ENCODE measurements at places on chromosomes 2 and 18.
A peak's percentile ranks its signal among the peaks of the same experiment; 100 is the strongest.

GRCh38 chr2:84846041-84846663 is 34.7 kb downstream of the TRABD2A start:
- no peak for DNase-seq

- no peak for DNase-seq
Measured at GRCh38 chr2:238580486-238580885, 153.8 kb downstream of the ASB1 start.

GRCh38 chr2:149616681-149617456 is 29.3 kb upstream of the MMADHC start:
- DNase-seq = no peak

GRCh38 chr2:180523621-180524340 is 456.6 kb upstream of the UBE2E3 start:
- no peak for DNase-seq

DNA sequence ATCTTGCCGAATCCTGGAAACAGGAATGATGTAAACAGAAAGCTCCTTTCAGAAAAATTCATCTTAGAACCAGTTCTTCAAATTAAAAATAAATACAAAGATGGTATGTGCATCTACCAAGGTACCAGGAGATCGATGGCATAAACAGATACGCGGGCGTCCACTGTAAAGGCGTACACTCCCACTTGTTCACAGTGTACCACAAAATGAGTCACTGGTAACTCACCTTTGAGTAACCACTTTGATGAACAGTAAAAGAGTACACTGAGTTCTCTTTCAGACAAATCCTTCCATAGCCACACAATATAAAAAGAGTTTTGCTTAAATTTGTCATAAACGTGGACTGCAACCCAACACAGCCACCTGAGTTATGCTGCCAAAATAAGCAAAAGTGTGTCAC is 128.3 kb downstream of the DNER start:
- no peak for DNase-seq

- no peak for DNase-seq
Measured at GRCh38 chr2:55452879-55453278, 33.2 kb upstream of the CCDC88A start.

GRCh38 chr2:7031547-7032245 is 114.5 kb downstream of the RNF144A start:
- DNase-seq = peak; percentile 78

GRCh38 chr18:70072678-70073077 is 125.0 kb upstream of the CD226 start:
- no peak for DNase-seq

GRCh38 chr2:3041841-3042600 is 335.6 kb downstream of the EIPR1 start:
- no peak for DNase-seq

- DNase-seq = no peak
Measured at GRCh38 chr2:133045787-133046186, 375.8 kb upstream of the LYPD1 start.

DNA sequence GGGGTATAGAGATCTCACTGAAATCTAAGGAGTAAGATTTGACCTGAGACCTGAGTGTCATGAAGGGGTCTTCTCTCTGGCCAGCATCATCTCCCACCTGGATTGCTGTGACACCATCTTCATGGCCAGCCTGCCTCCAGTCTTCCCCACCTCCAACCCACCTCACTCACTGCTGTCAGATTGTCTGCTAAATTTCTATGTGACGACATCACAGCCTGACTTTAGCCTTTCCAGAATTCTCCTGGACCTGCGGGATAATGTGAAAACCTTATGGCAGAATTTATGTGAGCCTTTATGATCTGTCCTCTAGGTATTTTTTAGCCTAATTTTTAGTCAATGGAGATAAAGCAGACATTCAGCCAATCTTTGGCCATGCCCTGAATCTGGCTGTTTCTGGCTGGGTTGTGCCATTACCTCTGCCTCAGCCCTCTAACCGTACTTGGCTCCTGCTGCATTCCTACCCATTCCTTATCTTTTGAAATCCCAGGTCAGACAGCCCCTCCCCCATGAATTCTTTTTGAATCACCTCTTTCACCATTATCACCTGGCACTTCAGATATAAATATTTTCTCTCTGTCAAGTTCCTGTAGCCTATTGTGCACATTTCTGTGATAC is 66.4 kb upstream of the MMADHC start:
- DNase-seq = no peak

DNA sequence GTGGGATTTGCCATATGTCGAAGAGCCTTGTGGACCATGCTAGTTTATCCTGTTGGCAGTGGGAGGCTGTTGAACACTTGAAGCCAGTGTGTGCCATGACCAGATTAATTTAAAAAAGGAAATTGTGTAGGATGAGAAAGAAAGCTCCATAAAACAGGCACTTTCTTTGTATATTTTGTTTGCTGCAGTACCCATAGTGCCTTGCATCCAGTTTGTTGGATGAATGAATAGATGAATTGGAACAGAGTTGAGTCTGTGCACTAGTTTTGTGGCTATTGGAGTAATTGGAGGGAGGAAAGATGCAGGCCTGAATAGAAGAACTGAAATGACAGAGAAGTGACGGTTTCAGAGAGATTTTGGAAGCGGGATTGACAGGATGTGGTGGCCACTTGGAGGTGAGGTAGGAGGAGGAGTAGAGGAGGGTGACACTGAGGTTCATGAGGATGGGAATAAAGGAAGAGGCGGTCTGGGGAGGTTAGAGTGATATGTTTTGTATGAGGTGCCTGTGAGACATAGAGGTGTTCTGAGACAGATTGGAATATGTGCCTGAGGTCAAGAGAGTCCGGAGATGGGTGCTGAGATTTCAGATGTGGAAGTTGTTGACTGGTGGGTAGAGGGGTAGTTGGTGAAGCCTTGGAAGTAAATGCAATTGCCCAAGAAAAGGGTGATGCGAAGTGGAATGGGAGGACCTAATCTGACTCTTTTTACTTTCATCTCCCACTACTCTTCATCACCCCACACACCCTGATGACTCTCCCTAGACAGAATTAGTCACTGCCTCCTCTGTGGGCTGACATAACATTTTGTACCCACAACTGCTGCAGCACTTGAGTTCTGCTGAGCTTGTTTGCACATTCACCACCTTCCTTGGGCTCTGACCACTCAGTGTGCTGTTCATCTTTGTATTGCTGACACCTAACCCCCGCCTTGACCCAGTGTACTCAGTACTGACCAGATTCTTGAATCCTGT is 5.1 kb downstream of the DGUOK start:
- DNase-seq = peak; percentile 74

DNA sequence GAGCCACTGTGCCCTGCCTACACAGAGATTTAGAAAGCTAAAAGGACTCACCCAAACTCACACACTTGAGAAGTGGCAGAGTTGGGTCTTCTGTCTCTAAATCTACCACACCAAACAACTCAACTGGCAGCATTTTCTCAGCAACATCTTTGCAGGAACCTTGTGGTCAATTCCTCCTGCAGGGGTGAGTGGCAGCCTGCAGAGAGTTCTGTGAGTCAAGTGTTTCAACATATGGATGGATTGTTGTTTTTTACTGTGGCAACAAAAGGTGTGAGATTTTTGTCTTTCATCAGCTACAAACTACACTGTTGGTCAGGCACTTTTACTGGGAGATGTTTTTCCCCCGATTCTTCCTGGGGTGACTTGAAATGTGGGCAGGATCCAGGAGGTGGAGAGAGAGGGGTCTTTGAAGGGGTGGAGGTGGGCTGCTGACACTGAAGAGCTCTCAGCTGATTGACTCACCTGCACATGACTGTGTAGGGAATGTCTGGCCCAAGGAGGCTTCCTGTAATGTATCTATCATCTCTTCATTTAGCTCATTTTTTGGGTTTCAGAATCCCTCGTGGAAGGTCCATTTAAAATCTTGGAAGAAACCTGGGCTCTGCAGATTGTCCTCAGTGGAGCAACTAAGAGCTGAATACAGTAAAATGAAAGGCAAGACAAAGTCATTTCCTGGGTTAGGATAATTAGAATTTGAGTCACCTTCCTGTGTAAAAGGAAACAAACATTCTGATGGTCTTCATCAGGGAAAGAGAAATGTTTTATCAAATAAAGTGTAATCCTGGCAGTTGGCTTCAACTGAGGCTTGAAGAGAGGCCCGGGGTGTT is 98.6 kb downstream of the MSH2 start:
- no peak for DNase-seq

GRCh38 chr18:39946623-39947061 is 2008.4 kb upstream of the PIK3C3 start:
- no peak for DNase-seq

- no peak for DNase-seq
Measured at GRCh38 chr18:9803063-9803697, 82.6 kb upstream of the TXNDC2 start.

DNA sequence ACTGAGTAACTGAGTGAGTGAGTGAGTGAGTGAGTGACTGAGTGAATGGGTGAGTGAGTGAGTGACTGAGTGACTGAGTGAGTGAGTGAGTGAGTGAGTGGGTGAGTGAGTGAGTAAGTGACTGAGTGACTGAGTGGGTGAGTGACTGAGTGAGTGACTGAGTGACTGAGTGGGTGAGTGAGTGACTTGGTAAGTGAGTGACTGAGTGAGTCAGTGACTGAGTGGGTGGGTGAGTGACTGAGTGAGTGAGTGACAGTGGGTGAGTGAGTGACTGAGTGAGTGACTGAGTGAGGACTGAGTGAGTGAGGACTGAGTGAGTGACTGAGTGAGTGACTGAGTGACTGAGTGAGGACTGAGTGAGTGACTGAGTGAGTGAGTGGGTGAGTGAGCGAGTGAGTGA is 13.9 kb downstream of the MAL start:
- DNase-seq = peak; percentile 70

GRCh38 chr2:23354554-23354953 is 30.4 kb upstream of the KLHL29 start:
- DNase-seq = no peak

GRCh38 chr2:16363581-16363980 is 302.1 kb downstream of the CYRIA start:
- no peak for DNase-seq

DNA sequence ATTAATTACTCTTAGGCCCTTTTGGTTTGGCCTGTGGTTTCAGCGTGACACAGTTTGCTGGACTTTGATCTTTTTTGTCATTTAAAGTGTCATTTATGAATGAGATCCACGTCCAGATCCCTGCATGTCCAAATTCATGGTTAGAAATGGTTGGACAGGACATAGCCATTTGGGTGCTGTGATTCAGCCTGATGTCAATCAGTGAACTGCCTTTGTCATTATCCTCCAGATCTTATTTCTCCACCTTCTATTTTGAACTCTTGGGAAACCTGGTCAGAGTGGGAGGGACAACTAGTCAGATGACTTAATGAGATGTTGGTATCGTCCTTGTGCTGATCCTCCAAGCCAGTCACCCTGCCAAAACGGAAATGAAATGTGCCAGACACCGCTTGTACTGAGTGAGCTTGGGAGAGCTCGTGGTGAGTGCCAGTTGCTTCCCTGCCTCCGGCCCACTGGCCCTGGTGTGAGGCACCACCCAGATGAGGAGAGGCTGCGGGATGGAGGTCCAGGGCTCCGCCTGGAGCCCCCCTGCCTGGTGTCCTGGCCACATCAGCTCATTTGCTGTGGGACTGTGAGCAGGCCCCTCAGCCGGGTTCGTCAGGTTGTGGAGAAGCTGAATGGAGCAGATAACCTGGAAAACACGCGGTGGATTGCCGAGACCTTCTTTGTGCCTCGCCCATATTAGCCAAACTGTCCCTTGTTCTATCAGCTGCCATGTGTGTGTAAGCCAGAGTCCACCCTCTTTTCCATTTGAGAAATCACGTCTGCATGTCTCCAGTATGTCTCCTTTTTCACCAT is 70.1 kb downstream of the DGKD start:
- DNase-seq = peak; percentile 47

DNA sequence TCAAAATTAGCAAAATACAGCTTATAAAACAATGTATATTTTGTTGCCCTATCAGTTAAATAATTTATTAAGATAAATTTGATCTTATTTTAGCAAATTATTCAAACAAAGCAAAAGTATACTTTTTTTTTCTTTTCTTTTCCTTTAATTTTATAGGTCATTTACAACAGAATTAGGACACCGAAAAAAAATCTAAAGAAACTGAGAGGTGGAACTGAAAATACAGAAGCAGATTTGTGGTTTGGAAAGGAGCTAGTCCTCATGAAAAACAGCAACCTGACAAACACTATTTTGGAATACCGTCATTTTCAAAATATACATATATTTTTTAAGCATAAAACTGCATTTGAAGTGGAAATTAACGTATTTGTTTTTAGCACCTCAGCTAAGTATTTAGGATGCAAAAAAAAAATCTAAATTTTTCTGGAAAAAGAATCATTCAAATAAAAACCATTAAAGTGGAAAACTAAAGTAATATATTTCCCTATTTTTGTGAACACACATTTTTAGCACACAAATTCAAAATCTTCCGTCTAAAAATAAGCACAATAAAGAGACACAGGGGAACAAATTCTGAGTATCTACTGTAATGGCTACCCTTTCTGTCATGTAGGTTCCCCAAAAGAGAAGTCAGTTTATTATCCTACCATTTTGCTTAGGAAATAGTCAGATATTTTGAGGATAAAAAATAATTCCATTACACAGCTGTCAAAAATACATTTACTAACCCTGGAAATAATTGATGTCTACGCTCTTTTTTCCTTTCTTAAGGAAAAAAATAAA is 2.7 kb downstream of the CCDC88A start:
- no peak for DNase-seq

- DNase-seq = peak; percentile 68
Measured at GRCh38 chr2:20666304-20667150, at the start of gene GDF7. GDF7 (plus strand) TSS chr2:20667144; CDS start chr2:20667240, 96 bp downstream.

All from activated effector memory CD4-positive, alpha-beta T cell treated with anti-CD3 and anti-CD28 coated beads, Interleukin-2, amount 50 U/mL, for 16 hours (primary cell).